Fibroblast of upper back skin (primary cell): ENCODE measurements at places on chromosomes 2 and 18.

DNA sequence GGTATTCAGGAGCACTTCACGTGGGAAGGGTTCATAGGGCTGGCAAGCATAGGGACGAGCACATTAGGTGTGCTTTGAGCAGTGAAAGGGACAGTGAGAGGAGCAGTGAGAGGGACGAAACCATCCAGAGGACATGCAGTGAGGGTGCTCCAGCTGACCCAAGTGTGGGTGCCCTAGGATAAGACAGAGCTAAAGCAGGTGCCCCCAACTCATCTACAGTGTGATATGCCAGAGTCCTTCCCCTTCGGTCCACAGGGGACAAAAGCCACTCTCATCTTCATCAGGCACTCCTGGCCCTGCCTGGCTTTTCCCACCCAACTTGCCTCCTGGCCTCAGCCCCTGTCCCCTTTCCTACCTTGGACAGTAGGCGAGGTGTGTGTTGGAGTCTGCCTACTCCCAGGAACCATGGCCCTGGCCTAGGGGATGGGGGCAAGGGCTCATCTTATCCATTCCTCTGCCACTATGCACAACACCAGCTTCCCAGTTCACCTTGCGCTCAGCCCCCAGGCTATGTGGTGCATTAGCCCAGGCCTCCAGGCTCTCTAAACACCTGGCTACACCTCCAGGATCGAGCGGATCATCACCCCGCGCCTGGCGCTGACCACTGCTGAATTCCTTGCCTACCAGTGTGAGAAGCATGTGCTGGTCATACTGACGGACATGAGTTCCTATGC is 16.1 kb upstream of the ANKRD53 start:
- no peak for DNase-seq

- DNase-seq: no peak
Measured at GRCh38 chr2:48525269-48525943, 4.5 kb upstream of the STON1 start.

- no peak for DNase-seq
Measured at GRCh38 chr18:46462523-46462922, 194.5 kb downstream of the LOXHD1 start.

DNA sequence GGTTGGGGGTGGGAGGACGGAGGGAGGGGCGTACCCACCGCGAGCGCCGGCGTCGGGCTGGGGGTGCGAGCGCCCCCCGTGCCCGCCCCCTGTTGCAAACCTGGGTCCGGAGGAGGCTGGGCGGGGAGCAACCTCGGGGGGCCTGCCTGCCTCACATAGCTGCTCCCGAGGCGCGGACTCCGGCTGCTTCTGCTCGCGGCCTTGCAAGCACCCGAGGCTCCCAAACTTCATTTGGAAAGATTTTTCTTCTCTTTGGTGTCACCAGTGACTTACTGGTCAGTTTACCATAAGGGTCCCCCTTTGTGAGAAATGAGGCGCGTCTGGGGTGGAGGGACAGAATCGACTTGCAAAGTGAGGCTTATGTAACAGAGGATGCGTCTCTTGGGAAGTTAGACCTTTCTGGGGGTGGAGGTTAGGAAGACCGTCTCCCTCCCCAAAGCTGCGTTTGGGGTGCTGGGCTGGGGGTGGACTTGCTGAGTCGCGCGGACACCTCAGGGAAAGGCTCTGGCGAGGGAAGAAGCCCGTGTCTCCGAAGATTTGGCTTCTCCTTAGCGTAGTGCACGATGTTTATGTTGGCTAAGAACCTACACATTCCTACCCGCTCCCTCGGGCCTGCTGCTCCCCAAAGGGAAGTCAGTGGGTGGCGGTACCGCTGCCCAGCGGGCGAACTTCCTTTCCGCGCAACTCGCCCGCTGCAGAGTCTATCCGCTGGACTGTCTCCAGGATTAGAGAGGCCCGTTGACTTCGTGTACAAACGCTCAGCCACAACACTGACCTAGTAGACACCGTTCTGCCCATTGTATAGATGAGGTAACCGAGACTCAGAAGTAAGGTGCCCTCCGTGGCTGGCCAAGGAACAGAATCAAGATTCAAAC is 559 bp downstream of the TMEM37 start:
- DNase-seq: peak; percentile 45

DNA sequence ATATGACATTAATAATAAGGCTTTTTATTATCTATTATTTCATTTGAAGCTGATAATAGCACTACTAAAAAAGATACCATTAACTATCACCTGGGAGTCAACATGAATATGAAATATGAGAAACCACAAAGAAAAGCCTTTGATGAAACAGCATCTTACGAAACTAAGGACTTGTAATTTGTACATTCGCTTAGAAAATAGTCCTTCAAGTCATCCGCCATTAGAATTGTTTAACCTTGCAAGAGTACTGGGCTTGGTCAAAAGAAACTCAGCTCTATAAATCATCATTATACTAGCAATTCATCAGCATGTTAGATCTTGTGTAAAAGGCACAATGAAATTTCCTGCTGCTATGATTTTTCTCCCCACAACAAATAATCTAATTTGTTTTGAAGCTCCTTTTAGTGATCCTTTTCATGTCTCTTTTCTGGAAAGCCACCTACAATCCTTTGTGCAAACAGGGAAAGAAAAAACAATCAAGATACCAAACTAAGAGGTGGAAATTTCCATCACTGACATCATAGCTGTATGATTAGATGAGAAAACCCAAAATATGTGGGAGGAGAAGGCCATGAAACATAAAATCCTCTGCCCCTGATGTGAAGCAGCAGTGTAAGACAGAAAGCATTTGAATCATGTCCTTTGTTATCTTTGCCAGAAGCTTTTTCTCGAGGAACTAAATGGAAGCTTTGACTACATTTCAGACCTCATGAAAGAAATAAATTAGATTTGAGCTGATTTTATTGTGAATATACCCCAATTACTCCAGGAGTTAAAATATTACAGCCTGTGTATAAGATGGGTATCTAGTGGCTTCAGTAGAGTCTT is 31.2 kb downstream of the SCN9A start:
- DNase-seq: peak; percentile 77
